ENCODE measurements at places on chromosomes 1 and 21.

DNA sequence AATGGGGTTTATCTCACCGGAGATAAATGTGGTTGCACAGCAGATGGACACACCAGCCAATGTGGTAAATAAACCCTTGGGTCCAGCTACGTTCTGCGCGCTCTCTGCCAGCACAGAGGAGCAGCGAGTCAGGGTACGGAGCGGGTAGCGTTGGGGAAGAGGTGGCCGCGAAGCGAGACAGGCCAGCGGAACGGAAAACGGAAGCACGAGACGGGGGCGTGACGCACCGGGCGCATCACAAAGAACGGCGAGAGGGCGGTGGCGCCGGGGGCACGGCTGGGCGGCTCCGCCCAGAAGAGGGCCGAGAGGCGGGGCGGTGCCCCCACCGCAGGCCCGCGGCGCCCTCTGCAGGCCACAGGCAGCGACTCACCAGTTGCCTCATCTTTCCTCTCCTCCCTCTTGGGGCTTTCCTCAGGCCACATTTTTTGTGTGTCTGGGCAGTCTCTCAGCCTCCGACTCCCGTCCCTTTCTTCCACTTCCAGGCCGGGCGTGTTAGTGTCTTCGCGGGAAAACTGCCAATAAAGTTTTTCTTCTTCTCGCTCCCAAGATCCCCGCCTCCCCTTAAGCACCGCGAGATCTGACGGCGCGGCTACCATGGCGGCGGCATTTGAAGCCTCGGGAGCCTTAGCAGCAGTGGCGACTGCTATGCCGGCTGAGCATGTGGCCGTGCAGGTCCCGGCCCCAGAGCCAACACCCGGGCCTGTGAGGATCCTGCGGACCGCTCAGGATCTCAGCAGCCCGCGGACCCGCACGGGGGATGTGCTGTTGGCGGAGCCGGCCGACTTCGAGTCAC is at the start of gene DDX20:
DDX20 (plus strand) TSS at position 571 of the 793 bp plus-strand sequence; CDS start at position 595, 24 bp downstream.
- DNase-seq, result peak; percentile 93

- no peak for DNase-seq
Measured at GRCh38 chr1:117215733-117216462, 5.2 kb upstream of the VTCN1 start.

- DNase-seq, result no peak
Measured at GRCh38 chr1:160623227-160623633, 23.6 kb downstream of the SLAMF1 start.

GRCh38 chr1:42109600-42109999 is 43.6 kb upstream of the GUCA2B start:
- no peak for DNase-seq

DNA sequence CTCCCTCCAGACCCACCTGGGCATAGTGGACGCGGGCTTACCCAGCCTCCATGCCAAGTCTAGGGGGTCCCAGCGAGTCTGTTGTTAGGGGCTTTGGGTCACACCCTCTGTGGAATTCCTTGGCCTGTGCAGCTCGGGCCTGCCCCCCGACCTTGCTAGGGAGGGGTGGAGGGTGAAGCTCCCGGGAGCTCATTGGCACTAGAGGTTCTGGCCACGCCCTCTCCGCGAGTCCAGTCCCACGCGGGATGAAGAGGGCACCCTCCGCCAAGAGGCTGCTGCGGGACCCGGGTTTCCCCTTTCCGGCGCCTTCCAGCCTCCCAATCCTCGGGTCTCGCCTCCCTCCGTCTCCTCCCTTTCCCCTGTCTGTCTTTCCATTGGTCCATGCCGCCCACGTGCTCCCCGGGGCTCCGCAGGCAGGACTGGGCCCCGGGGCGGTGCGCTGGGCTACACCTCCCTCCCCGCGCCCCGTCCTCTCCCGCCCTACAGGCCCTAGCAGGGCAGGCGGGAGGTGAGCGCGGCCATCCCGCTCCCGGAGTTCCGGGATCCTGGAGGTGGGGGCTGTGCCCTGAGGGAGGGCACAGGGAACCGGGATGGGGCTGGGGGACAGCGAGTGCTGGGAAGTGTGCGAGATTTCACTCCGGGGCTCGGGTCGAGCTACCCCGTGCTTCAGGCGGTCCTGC is 3.5 kb downstream of the RUSC1 start:
- peak; percentile 89 for DNase-seq

GRCh38 chr1:232226197-232226712 is 403.7 kb downstream of the SIPA1L2 start:
- no peak for DNase-seq

- DNase-seq, result no peak
Measured at GRCh38 chr1:108717774-108718316, 5.1 kb downstream of the FNDC7 start.

- DNase-seq, result no peak
Measured at GRCh38 chr1:245488346-245489129, 333.8 kb downstream of the KIF26B start.

Measured in CD4-positive, alpha-beta T cell treated with Interleukin-15 for 1 hour (primary cell).